ENCODE measurements at places on chromosomes 2 and 18. TPM values are rescaled to one million over a fixed set of nuclear protein-coding genes. Genes with fewer than 3 reads are reported as not detected.

Gene RSAD2
- 1.6 TPM for total RNA-seq

Gene RMDN2
- 3.2 TPM for total RNA-seq

Gene BMP10
- total RNA-seq: not detected

Gene TMEM247
- total RNA-seq: not detected

Gene SLC8A1
- total RNA-seq: 1.3 TPM

Gene SERPINB4
- 418 TPM for total RNA-seq

Gene GALR1
- not detected for total RNA-seq

Gene FSHR
- total RNA-seq: not detected

Gene COLEC11
- not detected for total RNA-seq

Gene MYO5B
- total RNA-seq: 29.6 TPM

Gene LDLRAD4
- 3.0 TPM for total RNA-seq

Gene OTOS
- total RNA-seq: not detected

Gene NTSR2
- not detected for total RNA-seq

Gene SULT1C2
- total RNA-seq: not detected

Gene TUBA4B
- total RNA-seq: not detected

Gene GAD1
- total RNA-seq: 1.1 TPM

Gene G6PC2
- not detected for total RNA-seq

Gene CD8A
- total RNA-seq: 0.44 TPM

Gene LOXHD1
- 0.12 TPM for total RNA-seq

All from esophagus mucosa (tissue), 1 donor.